ENCODE measurements at places on chromosomes 6 and 20.

- no peak for DNase-seq
These were observed 118.2 kb downstream of the PTCHD4 start for GRCh38 chr6:47992809-47993208.

- no peak for DNase-seq
These were observed 101.2 kb upstream of the ARMC2 start for GRCh38 chr6:108746836-108747575.

- no peak for DNase-seq
These were observed 5.8 kb upstream of the EEF1E1 start for GRCh38 chr6:8108031-8108660.

DNA sequence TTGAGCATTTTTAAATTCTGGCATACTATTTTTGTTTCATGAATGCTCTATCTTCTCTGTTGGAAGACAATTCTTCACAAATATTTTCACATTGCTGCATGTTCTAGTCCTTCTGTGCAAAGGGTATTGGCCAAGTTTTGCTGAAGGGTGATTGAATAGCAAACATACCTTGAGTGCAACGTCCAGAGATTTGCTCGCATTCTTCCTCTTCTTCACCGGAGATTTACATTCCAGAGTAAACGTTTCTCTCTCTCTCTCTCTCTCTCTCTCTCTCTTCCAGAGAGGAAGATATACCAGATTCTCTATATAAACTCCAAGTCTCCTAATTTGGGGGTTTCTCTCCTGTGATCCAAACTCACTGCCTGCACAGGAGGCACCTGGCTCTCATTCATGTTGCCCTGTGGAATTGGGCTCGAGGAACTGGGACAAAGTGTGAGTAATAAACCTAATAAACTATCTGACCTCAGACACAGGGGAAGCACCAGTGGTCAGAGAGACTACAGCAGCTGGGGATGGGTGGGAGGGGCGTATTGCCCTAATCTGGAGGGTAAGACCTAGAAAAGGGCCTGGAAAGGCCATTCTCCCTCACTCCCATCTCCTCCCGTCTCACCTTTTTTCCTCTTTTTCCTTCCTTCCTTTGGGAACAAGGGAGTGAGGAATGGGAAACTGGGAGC lies 1.1 kb upstream of the TREML1 start:
- DNase-seq, result no peak

DNA sequence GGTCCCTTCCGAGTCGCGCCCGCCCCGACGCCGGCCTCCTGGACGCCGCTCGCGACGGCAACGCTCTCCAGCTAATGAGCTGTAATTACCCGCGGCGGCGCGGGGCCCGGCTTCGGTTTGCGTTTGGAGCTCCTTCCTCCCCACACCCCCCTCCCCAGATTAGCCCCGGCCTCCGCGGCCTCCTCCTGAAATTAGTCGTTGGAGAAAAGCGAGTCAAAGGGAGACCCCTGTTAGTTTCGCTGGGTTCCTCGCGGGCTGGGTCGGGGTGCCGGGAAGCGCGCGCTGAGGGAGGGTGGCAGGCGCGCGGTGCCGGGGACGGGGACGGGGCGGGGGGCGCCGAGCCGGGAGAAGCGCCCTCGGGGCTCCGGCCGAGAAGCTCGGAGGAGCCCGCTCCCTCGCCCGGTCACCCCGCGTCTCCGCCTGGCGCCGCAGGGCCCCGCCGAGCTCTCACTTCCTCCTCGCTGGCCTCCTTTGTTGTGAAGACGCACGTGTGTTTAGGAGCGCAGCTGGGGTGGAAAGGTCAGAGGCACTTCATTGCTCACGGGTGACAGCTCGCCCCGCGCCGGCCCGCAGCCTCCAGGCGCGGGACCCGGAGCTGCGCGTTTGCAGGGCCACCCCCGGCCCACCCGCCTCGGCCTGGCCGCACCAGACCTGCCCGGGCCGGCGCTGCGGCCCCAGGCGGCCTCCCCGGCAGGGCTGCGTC lies 4.9 kb downstream of the FOXC1 start:
- no peak for DNase-seq

GRCh38 chr20:5353624-5354496 lies 37.1 kb upstream of the PROKR2 start:
- no peak for DNase-seq

- DNase-seq, result no peak
These were observed 2.3 kb downstream of the SIRPA start for GRCh38 chr20:1897541-1897940.

DNA sequence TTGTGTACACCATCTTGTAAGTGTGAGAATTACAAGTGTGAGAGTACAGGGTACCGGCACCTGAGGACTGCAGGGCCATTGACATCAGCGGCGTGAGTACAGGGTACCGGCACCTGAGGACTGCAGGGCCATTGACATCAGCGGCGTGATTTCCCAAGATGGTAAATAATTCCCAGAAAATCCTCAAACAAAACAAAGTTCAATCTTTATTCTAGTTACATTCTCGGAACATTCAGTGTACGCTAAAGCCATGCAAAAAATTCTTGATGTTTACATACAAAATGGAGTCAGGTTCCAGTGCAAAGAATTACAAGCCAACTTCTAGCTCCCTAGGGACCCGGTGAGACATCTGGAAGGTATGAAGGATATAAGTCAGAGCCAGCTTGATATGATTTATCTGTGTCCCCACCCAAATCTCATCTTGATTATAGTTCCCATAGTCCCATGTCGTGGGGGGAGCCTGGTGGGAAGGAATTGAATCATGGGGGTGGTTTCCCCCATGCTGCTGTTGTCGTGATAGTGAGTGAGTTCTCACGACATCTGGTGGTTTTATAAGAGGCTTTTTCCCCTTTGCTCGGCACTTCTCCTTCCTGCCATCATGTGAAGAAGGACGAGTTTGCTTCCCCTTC lies 172.7 kb downstream of the TTLL2 start:
- DNase-seq, result no peak

DNA sequence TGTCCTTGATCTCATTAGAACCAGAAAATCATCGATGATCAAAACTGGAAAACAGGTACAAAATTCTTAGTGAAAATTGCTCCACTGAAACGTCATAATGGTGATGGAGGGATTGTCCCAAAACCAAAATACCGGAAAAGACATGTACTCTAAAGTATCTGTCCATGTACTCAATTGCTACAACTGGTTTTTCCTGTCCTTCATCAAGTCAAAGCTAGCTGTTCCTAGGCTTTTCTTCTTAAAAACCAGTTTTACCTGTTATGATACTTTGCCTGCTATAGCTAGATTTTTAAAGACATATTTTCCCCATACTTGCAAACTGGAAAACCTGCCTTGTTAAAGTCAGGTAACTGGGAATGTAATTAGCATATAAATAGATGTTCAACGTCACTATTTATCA lies 50.5 kb upstream of the LRRC1 start:
- no peak for DNase-seq

GRCh38 chr6:66838764-66839163 lies 1131.7 kb upstream of the EYS start:
- DNase-seq, result no peak

DNA sequence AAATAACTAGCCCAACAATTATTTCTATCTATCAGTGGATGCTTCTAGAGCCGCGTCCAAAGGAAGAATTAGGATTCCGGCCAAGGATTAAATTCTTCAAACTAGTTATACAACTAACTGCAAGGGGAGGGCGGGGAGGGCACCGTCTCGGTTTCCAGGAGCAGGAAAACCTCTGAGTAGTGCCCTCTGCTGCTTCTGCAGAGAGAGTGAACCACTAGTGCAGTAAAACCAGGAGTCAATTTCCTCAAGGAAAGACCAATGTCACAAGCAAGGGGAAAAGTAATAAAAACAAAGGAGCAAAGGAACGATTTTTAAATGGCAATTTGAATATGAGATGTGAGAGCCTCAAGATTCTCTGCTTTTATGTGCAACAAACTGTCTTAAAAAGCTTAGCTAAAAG lies 16.5 kb upstream of the UBE2J1 start:
- no peak for DNase-seq

- DNase-seq, result no peak
These were observed 14.0 kb upstream of the GCM1 start for GRCh38 chr6:53162606-53163005.

DNA sequence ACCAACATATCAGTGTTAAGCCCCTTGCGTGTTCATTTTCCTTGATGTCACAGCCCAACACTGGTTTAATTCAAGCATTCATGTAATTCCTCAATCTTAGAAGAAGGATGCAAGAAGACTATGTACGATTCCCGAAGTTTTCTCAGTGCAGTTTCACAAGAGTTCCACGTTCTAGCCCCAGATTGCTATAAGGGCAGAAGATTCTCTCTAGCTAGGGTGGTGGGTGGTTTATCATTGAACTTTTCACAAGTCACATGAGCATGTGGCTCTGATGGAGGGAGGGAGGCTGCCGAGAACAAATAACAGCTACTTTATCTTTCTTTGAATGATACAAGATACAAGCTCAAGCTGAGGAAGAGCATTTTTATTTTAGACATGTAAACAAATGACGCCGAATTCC lies 71.9 kb upstream of the NHSL1 start:
- DNase-seq, result no peak

GRCh38 chr20:40245829-40246228 lies 443.2 kb downstream of the MAFB start:
- DNase-seq, result no peak

- DNase-seq, result peak; percentile 55
These were observed 109.0 kb downstream of the HFE start for GRCh38 chr6:26195924-26196845.

DNA sequence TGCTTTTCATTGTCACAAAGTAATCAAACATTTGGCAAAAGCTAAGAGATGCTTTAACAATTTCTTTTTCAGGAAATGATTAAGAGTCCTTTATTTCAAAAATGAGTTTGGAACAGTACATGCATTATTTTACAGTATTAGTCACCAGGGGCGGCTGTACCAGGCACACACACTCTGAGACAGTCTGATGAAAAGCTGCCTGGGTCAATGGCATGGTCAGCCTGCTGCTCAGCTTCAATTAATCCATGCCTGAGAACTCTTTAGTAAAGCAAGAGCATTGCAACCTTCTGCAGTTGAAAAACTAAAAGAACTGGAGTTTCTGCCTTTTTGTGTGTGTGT lies 105.5 kb downstream of the TULP4 start:
- no peak for DNase-seq

GRCh38 chr6:396126-396520 lies 4.6 kb downstream of the IRF4 start:
- DNase-seq, result no peak

DNA sequence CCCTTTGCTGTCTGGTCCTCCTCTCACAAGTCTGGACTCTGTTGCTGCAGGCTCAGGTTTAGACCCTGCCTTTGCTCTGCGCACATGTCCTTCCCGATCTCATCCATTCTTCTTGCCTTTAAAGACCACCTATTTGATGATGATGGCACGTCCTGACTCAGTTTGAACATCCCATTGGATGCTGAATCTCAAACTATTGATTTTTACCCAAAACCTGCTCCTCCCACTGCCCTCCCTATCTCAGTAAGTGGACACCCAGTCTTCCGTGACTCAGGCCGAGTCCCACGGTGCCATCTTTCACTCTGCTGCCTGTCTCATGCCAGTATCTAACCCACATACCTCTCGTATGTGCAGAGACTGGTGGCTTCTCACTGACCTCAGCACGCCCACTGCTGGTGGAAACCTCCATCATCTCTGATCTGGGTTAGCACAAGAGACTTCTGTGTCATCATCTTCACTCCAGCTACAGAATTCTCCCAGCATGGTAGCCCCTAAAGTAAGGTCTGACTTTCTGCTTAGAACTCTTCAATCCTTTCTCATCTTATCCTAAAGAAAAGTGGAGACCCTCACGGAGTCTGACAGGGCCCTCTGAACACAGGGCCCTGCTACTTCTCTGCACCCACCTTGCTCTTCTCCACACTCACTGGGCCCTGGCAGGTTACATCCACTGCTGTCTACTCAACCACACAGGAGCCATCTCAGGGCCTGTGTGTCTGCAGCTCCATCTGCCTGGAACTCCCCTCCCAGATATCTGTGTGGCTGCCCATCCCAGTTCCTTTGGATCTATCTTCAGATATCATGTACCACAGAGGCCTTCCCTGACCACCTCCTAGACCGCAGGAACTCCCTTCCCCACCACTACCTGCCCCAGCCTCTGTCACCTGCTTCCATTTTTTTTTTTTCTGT lies 387.1 kb upstream of the AGPAT4 start:
- no peak for DNase-seq

GRCh38 chr20:58790454-58790853 lies 60.2 kb downstream of the GNAS-AS1 start:
- no peak for DNase-seq

- DNase-seq, result no peak
These were observed 53.2 kb downstream of the PTPN1 start for GRCh38 chr20:50563133-50563944.

GRCh38 chr6:35718911-35719381 lies 17.9 kb upstream of the ARMC12 start:
- DNase-seq, result no peak

DNA sequence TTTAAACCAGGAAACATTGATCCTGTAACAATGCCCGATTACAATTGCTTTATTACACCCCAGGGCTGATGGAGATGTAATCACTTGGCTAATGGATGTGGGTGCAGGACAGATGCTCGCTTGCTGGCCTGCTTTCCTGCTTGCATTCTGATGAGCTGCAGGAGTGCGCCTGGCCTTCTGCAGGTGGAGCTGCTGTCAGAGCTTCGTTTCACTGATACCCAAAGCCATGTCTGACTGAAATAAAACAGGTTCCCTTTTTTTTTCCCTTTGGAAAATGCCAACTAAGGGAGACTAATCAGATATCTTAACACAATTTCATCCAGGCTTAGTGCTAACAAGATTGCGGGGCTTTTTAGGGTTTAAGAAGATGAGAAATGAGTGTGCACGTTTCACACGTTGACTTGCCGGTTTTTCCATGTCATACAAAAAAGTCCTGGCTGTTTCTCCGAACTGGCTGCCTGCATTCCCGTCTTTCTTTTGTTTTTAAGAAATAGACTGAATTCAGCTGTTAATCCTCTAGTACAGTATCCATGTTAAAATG lies 60.7 kb downstream of the VAPB start:
- no peak for DNase-seq

DNA sequence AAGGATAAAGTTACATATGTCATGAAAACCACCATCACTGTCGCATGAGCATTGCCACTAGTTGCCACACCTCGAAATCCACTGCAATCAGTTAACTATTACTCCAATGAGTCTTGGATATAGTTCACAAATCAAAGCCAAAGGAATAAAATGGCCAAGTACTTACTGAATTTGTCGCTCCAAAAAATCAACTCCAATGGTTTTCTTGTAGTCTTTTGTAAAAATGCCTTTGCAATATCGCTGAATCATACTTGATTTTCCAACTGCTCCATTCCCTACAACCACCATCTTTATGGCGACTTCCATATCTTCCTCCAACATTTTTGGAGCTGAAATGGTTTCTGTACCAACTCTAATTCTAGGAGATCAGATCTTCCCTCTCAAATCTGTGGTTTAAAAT lies 12.0 kb downstream of the RAB23 start:
- no peak for DNase-seq
